ENCODE measurements at places on chromosomes 11 and 22. TPM values are rescaled to one million over a fixed set of nuclear protein-coding genes. Genes with fewer than 3 reads are reported as not detected.

- DNase-seq, result no peak
Measured at GRCh38 chr11:38130976-38131375, 1532.9 kb upstream of the RAG2 start.

- no peak for DNase-seq
Measured at GRCh38 chr11:69854713-69855112, 35.5 kb upstream of the FGF3 start.

DNA sequence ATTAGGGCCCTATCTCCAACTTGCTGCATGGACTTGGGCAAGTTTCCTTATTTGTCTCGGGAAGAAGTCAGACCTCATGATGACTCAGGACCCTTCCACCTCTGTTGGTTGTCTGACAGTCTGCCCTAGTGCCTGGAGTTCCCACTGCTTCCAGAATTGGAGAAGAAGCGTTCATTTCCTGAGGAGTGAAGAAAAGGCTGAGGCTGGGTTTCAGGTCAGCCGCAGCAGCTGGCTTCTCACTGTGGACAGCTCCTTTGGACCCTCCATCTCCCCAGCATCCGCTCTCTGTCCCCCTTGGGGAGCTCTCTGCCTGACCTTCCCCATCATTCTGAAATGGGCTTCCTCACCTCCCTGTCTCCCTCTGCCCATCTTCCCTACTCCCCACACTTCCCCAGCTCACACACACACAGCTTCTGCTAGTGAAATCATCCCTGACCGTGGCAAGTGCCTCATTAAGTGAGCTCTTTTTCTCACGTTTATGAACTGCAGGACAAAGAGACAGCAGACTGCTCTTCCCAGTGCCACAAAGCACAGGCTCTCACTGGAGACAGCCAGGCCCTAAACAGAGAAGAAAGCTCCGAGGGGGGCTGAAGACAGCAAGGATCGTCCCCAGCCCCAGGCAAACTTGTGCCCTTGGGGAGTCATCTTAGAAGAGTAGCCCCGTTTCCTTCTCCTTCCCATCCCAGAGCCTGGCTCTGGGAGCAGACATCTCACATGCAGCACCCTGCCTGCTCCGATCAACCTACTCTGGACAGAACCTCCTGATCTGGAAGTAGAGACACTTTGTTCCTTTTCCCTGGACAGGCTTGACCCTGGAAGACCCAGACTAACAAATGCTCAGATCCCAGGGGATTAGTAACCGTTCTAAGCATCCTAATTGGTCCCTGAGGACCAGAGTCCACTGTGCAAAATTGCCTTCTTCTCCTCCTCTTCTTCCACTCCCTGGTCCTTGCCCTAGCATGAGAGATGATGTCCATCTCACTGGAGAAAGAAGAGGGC, 157.9 kb downstream of the FEZ1 start:
- DNase-seq, result no peak

GRCh38 chr11:28738549-28738948, 630.4 kb downstream of the METTL15 start:
- DNase-seq, result no peak

GRCh38 chr11:36333897-36334296, 37.8 kb downstream of the PRR5L start:
- no peak for DNase-seq

- no peak for DNase-seq
Measured at GRCh38 chr11:72208281-72208680, 8.3 kb upstream of the FOLR2 start.

DNA sequence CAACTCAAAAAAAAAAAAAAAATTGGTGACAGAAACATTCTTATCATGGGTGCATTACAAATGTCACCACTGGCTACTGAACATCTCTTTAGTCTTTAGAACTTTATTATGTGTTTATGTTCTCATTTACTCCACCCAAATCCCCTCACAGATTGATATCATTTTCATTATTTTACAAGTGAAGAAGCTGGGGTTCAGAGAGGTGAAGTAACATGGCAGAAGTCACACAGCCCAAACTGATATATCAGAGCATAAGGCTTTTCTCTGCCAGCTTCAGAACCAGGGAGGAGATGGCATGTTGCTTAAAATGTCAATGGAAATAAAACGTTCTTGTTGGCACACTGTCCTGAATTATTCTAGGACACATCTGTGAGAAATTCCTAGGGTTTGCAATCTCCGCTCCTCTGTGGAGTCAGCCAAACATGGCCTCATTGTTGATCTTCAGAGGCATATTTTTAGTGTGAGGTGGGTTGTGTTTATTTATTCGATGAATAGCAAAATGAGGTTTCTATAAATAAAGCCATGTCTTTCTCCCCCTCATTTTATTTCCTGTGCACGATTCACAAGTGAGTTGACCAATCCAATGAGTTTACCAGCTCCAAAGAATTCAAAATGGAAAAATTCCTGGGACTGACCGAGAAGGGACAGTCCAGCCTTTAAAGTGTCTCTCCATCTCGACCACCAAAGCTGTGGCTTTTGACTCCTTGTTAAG, 72.9 kb upstream of the ANO1 start:
- DNase-seq, result no peak

- DNase-seq, result no peak
Measured at GRCh38 chr11:112278803-112279202, 18.1 kb upstream of the PLET1 start.

DNA sequence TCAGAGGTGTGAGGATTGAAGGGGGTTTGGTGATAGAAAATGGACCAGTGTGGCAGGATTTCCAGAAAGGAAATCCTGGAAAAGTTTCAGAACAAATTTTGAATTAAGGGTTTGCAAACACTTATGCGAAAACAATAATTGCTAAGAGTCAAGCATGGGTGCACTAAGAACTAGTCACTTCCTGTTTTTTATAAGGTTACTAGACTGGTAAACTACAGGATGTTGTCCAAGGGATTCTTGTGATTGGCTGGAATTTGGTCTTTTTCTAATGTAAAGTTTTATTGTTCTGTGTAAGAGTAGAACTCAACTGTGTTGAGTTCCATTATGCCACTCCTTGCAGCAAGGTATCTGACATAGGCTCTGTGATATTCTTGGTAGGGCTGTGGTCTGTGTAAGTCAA, 54.1 kb downstream of the LIF start:
- no peak for DNase-seq

GRCh38 chr11:65558930-65559509, 861 bp upstream of the LTBP3 start:
- DNase-seq, result no peak

DNA sequence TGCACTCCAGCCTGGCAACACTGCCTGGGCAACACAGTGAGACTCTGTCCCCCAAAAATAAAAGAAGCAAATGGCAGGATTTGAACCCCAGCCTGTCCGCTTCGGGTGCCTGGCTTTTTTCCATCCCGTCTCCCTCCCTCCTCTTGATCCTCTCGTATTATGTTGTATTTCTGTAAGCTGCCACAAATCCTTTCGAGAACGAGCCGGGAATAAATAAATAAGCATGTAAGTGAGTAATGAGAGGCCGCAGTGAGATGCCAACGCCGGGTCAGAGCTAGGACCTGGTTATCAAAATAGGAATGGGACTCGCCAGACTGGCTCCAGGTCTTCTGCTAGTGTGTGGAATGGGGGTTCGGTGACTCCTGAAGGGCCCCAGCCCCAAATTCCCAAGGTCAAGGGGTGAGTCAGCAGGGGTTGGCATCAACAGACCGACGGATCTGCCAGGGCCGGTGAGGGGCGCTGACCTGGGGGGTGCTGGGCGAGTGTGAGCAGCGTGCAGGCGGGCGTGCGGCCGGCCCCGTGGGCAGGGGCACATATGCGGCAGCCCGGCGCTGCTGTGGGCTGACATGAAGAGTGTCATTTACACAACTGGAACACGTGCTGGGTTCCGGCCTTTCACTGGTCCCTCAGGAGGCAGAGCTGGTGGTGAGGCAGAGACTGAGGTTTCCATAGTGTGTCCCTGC, 47.8 kb downstream of the FLRT1 start:
- DNase-seq, result no peak

DNA sequence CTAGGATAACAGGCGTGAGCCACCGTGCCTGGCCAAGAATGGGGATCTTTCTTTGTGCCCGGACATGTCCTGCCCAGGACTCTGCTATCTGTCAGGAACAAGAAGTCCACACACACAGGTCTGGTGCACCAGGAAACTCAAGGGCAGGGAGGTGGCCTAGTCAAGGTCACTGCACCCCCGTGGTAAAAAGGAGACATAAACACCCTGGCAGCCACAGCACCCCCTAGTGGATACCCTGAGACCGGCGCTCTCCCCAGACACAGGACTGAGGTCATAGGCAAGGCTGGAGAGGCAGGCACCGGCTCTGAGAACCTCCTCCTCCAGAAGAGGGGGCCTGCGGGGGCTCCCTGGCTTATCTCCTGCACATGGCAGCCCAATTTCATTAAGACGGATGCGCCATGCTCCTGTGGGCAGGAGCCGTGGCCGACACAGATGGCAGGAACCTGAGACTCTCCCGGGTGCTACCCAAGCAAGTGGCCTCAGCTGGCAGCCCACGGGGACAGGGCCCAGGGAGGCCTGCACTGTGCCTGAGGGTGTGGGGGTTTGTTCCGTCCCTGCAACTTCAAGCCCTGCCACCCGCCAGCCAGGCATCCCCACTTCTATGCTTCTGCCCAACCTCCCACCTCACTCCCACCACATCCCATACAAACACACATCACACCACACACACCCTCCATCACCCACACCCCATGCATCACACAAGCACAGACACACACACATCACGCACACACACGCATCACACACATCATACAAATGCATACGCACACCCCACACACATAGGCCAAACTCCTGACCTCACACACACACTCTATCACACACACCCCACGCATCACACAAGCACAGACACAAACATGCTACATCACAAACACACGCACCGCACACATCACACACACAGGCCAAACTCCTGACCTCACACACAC, 19.6 kb downstream of the MACROD1 start:
- DNase-seq, result no peak

RASD2 gene
- total RNA-seq, result 0.21 TPM

LRRC74B gene
- total RNA-seq, result not detected

PGR gene
- 0.29 TPM for total RNA-seq

ARHGAP8 gene
- total RNA-seq, result 18.0 TPM
